ENCODE measurements at places on chromosomes 2 and 18.

DNA sequence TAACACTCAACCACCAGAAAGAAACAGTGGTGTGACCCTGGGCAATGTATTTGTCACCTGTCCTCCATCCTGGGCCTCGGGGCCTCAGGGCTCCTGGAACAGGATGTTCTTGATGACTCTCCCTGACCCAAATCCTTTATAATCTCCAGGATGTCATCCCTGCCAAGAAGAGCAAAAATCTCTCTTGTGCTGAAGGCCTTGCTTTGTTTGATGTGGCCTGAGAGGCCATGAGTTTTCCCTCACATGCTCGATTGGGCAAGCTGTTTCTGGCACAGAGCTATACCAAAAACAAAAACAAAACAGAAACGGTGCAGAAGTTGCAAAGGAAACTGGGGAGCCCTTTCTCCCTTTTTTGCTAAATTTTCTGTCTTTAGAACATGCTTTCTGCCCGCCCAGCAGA, 35.7 kb upstream of the ST3GAL5 start:
- no peak for DNase-seq

- DNase-seq, result no peak
Measured at GRCh38 chr2:12700989-12701388, 15.7 kb upstream of the TRIB2 start.

- DNase-seq, result no peak
Measured at GRCh38 chr2:211175956-211176355, 619.6 kb downstream of the CPS1 start.

DNA sequence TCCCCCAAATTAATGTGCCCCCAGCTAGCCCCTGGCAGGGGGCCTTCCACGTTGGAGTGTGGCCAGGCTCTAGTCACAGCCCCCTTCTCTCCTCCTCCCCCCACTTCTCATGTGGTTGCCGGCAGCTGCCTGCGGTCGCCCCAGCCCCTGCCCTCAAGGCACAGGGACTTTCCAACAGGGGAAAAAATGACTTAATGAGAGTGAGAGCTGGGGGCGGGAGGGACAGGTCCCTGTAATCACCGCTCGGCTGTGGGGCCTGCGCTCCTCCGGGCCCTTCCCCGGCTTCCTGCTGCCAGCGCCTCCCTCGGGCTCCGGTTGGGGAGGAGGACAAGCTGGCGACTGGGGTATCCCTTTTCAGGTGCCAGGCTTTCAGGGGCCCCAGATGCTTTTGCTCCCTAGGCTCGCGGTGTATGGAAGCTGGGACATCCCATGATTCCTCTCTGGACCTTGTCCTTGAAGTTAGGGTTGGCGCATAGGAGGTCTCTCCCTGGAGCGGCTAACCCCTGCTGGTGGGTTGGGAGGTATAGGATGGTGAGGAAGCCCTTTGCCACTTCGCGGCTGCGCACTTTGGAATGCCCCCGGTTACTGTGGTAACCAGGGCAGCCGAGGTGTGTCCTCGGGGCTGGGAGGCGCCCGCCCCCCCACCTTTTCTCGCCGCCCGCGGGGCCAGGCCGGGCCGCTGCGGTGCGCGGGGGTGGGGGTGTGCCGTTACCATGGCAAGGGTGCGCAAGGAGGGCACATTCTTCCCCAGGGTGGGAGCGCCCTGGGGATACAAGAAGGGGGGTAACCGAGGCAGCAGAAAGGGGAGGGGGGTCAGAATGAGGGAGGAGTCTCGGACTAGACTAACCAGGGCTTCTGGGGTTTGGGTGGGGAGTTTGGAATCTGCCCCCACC, 16.1 kb downstream of the WNT10A start:
- DNase-seq, result peak; percentile 88

DNA sequence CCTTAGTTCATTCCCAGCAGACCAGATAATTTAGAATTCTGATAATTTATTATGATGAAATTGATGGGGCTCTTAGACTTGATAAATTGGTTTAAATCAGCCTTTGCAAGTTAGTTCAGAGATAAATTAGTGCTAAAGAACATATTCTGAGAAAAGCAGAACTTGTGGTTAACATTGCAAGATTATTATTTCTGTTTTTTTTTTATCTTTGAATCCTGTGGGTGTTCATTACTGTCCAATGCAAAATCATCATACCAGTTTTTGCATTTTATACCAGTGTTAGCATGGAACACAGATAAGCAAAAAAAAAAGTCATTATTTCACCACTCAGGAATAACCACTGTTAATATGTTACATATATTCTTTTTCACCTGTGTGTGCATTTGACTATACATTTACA, 9.1 kb downstream of the SEPTIN2 start:
- no peak for DNase-seq

- peak; percentile 14 for DNase-seq
Measured at GRCh38 chr2:134290358-134290757, 36.5 kb downstream of the MGAT5 start.

GRCh38 chr2:234218266-234219045, 168.0 kb downstream of the SPP2 start:
- DNase-seq, result no peak

- no peak for DNase-seq
Measured at GRCh38 chr2:227296671-227297405, 28.2 kb upstream of the MFF start.

- DNase-seq, result no peak
Measured at GRCh38 chr2:19577723-19578122, 219.3 kb upstream of the OSR1 start.

GRCh38 chr2:234650911-234651310, 154.0 kb upstream of the ARL4C start:
- no peak for DNase-seq

DNA sequence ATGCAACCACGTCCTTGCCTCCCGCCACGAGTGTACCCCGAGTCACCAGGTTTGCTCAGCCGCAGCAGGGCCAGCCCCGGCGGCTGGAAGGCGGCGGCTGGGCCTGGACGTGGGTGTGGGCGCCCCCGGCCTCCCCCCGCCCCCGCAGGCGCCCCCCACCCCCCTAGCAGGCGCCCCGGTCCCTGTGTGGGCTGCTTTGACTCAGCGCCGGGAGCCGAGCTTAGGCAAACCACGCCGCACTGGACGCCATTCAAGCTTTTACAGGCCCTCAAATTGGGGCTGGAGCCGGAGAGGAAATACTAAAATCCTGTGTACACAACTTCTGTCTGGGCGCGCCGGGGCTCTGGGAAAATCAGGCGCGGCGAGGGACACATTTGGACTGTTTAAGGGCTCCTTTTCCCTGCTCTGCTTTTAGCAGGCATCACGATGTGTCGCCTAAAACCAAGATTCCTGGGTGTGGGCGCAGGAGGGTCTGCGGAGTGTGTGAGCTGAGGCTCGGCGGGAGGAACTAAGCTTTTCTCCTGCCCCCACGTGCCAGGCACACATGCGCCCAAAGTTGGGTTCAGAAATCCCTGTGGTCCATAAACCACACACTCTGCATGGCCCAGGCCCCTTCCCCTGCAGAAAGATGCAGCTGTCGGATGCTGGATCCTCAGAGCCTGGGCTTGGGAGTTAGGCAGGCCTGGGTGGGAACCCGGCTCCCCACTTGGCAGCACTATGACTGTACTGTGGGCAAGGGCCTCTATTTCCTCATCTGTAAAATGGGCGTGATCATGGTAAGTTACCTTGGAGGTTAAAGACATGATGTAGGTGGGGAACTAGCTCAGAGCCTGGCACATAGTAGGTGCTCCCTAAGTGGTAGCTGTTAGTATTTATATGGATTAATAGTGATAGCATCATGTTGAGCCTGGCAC, 57.6 kb downstream of the ATOH8 start:
- peak; percentile 5 for DNase-seq

GRCh38 chr2:222281506-222281905, 17.3 kb downstream of the PAX3 start:
- DNase-seq, result no peak

DNA sequence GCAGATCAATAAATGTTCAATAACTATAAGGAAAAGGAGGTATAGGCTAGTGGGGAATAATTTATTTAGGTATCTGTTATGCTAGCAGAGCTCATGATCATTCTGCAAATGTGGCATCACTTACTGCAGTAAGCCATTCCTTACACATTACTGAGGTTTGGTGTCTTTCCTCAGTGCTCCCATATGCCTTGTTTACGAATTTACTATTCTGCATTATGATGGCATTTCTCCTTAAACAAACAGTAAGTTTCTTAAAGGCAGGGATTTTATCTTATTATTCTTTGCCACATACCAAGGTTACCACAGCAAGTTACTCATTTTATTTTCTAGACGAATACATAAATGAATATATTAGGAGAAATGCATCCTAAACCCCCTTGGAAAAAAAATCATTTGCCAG, 88.4 kb downstream of the DSEL start:
- no peak for DNase-seq

DNA sequence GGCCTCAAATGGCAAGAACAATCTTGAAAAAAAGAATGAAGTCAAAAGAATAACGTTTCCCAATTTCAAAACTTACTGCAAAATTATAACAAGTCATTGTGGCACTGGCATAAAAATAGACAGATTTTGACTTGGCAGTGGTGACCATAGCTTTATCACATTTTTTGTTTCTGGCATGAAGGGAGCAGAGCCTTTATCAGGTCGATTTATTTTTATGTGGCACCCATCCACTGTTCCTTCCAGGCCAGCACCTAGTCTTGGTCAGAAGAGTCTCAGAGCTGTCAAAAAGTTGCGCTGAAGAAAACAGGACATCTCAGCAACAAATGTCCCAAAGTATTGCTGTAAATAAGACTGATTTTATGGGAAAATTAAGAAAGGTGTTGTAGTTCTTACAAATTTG, 92.4 kb downstream of the TRABD2A start:
- DNase-seq, result no peak

DNA sequence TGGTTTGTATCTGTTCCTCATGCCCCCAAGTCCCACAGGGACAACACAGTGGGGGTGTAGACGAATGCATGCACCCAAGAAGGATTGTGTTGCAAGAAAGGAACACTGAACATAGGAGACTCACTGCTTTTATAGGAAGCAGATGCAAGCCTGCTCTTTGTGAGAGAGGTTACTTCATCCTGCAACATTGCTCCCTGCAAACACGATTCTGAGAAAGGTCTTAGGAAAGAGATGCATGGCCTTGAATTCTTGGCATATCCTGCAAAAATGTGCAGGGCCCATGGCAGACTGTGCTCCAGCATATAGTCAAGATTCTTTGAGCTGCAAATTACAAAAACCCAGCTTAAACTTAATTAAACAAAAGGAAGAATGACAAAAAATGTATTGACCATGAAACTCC, 312.2 kb upstream of the MGAT5 start:
- DNase-seq, result no peak

DNA sequence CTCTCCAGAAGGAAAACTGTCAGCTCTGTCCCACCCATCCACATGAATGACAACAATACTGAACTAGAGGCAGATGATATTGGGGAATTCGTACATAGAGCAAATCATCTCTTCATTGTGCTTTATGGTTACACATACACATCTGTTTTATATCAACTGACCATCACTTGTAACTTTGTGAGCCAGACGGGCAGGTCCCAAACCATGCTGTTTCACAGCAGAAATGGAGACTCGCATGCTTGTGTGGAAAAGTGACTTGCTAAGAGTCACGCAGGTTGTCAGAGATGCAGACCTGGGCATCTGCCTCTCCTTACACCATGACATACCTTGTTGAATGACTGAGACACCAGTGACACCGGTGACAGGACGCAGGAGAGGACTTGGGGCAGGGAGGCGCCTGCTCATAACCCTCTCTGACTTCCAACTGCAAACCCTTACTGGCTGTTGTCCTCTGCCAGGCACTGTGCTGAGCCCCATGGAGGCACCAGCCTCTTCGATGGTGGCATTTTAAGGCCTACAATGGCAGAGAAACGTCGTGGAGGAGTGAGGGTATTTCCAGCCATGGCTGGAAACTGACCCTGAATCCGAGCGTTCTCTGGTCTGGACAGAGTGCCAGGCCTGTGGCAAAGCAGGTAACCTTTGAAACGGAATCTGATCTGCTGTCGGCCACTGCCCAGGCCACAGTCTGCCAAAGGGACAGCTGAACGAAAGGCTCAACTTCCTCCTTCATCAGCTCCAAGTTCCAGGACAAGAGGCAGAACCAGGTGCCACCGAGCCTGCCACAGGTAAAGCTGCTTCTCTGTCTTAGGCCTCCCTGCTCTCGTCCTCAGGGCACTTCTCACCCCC, 26.9 kb upstream of the ROCK2 start:
- DNase-seq, result no peak

- no peak for DNase-seq
Measured at GRCh38 chr2:212495046-212495445, 43.6 kb downstream of the ERBB4 start.

GRCh38 chr2:26769089-26769761, 5.1 kb downstream of the SLC35F6 start:
- DNase-seq, result no peak

DNA sequence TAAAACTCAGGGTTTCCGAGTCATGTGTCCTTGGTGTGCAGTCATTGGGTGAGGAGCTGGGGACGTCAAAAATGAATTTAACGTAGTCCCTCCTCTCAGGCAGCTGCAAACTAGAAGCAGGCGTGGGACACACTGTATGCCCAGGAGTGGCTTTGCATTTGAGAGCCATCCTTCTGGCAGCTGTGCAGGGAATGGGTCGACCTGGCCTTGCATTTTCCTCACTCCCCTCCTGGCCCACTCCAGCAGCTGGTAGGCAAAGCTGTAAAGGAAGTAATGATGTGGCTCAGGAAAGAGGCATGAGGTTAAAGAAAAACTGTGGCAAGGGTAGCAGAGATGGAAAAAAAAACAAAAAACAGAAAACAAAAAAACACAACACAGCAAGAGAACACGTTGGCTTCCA, 46.5 kb downstream of the RNF144A start:
- DNase-seq, result no peak

GRCh38 chr2:54076586-54076985, 38.8 kb upstream of the ACYP2 start:
- DNase-seq, result no peak

DNA sequence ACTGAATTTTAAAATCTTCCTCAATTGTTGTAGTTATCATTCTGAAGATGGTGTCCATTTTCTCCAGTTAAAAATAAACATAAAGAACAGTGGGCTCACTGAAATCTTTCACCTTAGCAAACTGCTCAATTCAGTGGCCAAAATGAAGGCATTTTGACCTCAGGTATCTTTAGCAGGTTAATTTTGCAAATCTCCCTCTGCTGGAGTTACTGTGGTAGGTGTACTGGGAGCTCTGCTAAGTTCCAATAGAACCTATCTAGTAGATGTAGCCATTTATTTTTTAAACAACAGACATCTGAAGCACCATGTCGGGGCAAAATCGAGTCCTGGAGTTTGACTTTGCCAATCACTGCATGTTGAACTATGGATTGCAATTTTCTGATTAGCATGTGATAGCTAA, 177.1 kb downstream of the IRS1 start:
- no peak for DNase-seq

DNA sequence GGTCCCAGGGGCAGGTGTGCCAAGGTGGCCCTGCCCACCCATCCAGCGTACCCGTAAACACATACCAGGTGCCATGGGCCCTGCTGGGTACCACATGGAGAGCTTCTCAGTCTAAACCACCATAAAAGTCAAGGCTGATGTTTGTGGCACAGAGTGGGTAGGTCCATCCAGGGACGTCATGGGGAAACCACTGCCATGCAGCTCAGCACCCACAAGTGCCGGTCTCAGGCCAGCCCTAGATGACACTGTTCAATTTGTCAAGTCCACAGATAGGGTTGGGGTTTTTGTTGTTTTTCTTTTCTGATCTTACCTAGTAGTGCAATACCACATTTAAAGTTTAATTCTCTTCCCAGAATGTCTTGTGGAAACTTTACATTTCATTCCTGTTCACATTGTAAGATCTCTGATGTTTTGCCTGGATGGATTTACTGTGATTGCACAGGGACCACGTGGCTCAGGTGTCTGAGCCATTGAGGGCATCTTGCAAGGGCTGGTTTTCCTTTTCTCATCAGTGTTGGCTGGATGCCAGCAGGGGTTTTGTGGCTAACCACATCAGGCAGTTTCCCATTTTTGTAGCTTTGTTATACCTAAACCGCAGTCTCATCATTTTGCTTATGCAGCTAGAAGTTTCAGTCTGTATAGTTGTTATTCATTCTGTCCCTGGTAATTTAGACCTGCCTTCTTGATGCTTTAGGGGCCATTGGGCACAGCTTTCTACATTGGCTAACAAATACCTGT, 64.7 kb downstream of the STK25 start:
- peak; percentile 42 for DNase-seq
